ENCODE measurements at places on chromosomes 11 and 22. TPM values are rescaled to one million over a fixed set of nuclear protein-coding genes. Genes with fewer than 3 reads are reported as not detected.

DNA sequence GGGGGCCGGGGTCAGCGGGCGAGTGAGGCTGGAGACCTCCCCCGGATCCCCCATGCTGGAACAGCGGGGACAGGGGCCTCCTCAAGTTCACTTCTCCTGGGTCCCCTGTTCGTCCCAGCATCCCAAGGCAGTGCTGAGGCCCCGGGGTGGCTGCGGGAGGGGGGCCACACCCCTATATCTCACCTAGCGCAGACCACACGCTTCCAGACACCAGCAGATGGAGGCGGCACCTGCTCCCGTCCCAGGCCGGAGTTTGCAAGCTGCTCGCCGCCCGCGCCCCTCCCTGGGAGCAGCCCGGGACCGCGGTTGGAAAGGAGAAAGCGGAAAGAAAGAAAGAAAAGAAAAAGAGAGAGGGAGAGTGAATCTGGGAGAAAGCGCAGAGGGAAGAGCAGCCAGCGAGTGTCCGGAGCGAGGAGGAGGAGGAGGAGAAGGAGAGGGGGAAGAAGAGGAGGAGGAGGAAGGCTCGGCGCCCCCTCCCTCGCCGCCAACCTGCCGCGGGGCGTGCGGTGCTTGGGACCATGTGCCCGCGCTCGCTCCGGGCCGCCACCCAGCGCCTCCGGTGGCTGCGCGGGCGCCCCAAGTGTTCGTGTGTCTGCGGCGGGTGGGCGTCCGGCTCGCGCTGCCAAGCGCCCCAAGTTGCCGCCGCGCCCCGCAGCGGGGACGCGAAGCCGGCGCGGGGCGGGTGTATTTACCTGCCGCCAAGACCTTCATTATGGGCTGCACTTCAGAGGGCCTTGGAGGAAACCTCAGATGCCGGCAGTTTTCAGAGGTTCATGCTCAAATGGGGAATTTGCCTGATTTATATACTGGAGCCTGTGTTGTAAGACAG is at the start of gene LIF:
TSS of gene LIF (minus strand) at position 775 of the 829 bp plus-strand sequence. CDS start at position 711, 64 bp downstream.
- no peak for DNase-seq

KRTAP5-11 gene
- not detected for total RNA-seq

DNA sequence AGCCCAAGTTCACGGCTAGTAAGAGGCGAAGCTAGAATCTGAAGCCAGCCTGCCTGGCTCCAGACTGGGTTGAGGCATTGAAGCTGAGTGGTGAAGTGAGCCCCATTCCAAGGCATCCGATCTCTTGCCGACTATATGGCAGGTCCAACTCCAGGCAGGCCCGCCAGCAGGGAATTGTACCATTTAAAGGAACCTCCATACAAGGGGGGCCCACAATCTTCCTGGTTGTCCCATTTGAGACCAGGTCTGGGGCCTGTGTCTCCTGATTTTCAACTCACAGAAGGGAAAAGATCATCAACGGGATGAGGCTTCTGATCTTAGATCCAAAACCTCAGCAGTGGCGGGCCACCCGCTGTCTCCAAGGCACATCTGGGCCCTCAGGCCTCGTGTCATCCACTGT is 4.1 kb downstream of the SCN2B start:
- DNase-seq, result no peak

GRCh38 chr11:93291110-93291509 is 39.4 kb upstream of the DEUP1 start:
- DNase-seq, result no peak

MS4A7 gene
- not detected for total RNA-seq

Measured in NCI-H460 (cell line).